NCI-H1694 treated with DMSO at 0.1 percent for 48 hours (cell line): ENCODE measurements at places on chromosomes 2 and 18.
A peak's percentile ranks its signal among the peaks of the same experiment; 100 is the strongest.

GRCh38 chr2:81706856-81707255 lies 1402.3 kb upstream of the LRRTM1 start:
- no peak for DNase-seq

DNA sequence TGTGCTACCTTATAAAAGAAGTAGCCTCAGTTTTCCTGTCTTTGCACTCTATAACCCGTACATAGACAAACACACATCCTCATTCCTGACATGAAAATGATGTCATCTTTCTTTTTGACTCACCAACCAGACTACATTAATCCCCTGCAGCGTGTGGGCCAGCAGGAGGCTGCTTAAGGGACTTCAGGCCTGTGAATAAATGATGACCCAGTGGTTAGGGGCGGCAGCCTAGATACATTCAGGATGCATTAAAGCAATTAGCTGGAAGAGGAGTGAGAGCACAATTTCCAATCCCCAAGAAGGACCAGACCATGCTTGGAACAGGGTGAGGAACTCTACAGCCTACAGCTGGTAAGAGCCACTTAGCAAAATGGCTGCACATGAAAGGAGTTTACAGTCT lies 57.3 kb upstream of the KLF7 start:
- DNase-seq, result no peak

GRCh38 chr2:192010073-192010472 lies 163.2 kb upstream of the CAVIN2 start:
- DNase-seq, result no peak

DNA sequence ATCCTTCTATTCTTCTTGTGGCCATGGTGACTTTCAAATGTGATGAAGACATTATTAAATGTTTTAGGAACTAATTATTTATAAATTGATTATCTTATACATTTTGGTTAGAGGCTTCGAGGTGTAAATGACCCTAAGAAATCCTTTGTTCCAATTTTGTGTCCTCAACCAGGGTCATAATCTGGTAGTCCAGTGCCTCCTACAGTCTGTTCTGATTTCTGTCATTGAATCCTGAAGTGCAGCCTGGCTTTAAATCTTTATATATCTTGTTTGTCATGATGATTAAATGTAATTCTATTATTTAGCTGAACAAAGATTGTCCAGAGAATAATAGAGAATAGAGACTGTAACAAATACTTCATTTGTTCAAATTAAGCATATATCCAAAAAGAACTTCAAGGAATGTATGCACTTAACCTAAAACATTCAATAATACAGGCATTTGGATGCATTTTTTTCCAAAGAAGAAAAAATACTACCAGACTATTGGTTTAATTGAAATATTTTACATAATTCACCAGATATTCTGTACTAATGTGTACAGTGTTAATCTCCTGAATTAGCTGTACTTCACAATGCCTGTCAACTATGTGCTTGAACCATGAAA lies 89.8 kb downstream of the PRPF40A start:
- peak; percentile 64 for DNase-seq

- no peak for DNase-seq
Measured at GRCh38 chr2:143704451-143705106, 575.4 kb downstream of the ARHGAP15 start.

DNA sequence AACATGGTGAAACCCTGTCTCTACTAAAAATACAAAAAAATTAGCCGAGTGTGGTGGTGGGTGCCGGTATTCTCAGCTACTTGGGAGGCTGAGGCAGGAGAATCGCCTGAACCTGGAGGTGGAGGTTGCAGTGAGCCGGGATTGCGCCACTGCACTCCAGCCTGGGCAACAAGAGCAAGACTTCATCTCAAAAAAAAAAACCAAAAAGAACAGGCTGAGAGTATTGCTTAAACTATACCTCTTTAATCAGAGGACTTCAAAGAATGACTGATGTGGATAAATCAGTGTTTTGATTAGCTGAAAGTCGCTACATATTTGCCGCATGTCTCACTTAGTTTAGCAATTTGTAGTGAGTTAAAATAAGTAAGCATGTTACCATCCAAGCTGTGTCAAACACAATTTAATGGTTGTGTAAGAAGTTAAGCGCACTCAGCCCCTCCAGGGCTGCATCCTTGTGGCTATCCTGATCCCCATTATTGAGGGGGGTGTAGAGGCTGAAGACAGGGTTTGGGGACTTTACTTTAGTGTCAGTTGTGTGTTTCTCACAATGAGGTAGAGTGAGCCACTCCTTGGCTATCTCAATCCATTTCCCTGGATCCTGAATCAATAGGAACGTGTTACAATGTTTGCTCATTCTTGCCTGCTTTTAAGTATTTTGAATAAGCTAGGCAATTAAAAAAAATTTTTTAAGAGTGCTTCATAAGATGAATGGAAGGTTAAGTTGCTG lies 11.0 kb upstream of the FARP2 start:
- DNase-seq, result no peak
